GF-D8 (cell line): ENCODE measurements at places on chromosomes 1 and 21.

GRCh38 chr1:203039609-203040512 lies 13.6 kb downstream of the PPFIA4 start:
- DNase-seq: no peak

GRCh38 chr1:112692681-112693080 lies 14.2 kb downstream of the RHOC start:
- no peak for DNase-seq

- DNase-seq: no peak
Observed at GRCh38 chr1:40267767-40268187, 9.7 kb downstream of the ZMPSTE24 start.

GRCh38 chr1:9758559-9759121 lies 65.1 kb downstream of the CLSTN1 start:
- no peak for DNase-seq

DNA sequence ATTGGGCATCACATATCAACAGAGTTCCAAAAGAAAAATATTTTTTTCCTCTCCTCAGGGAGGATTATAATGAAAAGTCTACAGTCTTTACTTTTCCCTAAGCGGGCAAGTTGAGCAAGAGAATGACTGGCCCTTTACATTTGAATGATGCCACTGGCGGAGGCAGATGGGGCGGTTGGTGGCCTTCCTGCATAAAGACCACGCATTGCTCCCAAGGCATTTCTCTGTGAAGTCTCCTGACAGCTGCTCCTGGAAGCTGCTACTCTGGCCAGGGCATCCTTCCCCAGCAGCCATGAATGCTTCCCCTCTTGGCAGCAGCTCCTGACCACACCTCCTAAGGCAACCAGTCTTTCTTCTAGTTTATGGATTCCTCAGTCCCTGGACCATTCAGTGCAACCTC lies 161.1 kb upstream of the RRP15 start:
- no peak for DNase-seq

- no peak for DNase-seq
Observed at GRCh38 chr1:6220236-6220635, 14.3 kb downstream of the RNF207 start.

DNA sequence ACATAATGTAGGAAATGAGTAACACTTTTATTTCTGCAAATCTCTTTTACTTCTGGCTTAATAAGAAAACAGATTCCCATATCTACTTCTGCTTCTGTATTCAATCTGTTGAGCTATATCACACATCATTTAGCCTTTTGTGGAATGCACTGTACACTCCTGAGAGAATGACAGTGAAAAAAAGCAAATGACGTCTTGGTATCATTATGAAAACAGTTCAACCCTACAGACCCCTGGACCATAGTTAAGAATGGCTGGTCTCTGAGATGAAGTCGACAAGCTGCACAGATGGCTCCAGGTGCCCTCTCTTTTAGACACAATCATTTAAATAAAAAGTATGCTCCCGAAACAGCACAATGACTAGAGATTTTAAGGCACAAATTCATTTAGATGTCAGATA lies 247.0 kb downstream of the RERE start:
- no peak for DNase-seq

DNA sequence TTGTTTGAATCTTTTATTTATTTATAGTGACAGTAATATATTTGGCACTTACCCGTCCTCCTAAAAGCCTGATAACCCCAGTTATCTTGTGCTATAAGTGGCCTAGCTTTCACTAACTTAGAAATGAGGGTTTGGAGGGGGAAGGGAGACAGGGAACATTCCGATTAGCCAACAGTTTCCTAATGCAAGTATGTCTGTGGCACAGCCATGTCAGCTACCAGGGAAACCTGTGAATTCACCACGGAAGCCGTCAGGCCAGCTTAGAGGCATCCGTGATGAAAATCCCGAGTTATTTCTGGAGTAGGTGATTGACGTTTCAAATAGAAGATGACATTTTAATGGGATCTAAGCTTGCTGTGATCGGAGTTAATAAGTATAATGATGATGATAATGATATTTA lies 39.4 kb upstream of the BCL10 start:
- no peak for DNase-seq

- no peak for DNase-seq
Observed at GRCh38 chr1:171600862-171601261, 21.2 kb upstream of the MYOCOS start.

GRCh38 chr1:147218606-147219005 lies 6.5 kb downstream of the FMO5 start:
- DNase-seq: no peak

DNA sequence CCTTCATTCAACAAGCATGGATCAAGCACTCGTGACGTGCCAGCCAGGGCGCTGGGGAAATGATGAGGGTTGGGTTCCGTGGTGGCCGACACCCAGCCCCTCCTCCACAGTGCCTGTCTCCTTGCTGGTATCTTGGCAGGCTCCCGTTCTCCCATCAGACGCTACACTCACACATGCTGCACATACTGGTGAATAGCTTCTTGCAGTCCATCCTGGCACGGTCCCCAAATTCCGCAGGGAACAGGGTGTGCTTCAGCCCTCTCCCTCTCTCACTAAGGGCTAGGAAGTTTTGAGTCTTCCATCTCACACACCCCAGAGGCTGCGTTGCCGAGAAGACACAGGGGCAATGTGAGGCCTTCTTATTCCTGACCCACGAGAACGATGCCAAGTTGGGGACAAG lies 10.1 kb upstream of the MEF2D start:
- DNase-seq: no peak

- no peak for DNase-seq
Observed at GRCh38 chr1:11682287-11682771, 1.4 kb upstream of the MAD2L2 start.

DNA sequence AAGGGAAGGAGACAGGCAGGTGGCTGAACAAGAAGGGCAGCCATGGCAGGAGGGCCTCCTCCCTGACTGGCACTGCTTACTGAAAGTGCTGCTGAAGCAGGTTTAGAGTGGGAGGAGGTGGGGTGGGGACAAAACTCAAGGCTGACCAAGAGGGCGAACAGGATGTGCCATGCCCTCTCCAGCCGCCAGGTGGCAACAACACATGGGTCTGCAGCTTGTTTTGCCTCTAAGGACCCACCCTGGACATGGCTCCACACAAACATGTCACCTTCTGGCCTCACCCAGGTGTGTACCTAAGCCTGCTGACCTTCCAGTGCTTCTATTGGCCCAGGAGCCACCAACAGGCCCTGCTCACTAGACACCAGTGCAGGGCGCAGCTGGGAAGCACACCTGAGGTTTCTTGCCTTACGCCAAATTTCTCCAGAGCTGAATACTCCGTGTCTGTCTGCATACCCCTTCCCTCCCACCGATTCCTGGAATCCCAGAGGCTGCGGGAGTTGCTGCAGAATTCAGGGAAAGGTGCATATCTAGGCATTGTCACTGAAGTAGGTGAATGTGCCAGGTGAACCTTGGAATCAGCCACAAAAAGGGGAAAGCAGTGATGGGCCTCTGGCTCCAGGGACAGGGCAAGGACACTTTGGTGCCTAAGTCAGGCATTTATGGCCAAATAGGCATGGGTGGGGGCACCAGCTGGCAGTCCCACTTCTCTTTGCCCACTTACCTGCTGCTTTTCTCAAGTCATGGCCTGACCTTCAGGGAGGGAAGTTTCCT lies 5.3 kb downstream of the PSRC1 start:
- peak; percentile 19 for DNase-seq

DNA sequence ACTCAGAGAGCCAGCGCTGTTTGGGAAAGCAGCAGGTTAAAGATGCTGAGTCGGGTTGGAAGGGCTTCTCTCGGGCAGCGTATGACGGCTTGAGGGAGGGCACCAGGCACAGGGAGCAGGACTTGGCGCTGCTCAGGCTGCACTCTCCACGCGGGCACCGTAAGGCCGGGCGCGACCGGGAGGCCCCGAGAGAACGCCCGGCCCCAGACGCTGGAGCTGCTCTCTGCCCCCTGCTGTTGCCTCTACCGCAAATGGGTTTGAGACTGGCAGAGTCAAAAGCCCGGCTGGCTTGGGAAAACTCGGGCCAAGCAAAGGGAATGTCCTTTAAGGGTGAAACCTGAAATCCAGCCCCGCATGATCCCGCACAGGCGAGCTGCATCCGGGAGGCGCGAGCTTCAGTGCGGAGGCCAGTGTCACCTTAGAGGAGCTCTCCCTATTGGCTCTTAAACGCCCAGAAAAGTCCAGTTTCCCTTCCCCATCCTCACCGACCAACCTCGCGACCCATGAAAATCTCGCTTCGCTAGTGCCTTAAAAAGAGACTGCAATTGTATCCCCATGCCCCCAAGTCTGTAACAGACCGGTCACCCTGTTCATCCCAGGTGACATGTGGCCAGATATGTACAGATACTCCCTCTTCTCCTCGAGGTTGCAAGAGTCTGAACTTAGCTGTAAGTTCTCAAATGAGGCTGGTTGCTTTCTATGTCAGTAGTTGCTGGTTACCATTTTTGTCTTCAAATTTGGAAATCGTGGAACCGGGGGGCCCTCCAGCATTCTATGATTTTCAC lies 1.1 kb downstream of the PRRX1 start:
- DNase-seq: no peak

DNA sequence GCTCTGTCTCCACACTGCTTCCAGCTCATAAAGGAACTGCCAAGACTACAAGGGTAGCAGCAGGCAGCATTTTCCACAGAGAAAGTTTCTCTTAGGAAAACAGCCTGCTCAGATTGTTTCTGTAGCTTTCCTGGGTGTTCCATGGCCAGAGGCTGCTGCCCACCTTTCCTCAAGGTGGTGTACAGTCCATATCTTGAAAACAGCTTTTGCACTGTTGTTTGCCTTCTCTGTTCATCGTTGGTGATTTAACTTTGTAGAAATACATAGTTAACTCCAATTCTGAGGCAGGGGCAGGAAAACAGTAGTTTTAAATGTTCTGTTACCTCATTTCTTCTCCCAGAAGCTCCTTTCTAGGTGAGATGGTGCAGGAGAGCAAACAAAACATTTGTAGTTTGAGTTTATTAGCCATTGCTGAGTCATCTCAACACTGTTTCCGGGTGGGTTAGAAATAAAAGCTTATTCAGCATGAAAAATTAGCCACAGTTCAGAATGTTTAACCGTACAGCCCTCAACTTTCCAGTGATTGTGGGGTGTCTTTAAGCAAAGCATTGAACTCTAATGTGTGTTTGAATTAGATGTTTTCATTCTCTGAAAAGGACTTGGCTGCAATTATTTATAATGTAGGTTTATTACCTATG lies 41.7 kb downstream of the DIP2A start:
- DNase-seq: no peak

DNA sequence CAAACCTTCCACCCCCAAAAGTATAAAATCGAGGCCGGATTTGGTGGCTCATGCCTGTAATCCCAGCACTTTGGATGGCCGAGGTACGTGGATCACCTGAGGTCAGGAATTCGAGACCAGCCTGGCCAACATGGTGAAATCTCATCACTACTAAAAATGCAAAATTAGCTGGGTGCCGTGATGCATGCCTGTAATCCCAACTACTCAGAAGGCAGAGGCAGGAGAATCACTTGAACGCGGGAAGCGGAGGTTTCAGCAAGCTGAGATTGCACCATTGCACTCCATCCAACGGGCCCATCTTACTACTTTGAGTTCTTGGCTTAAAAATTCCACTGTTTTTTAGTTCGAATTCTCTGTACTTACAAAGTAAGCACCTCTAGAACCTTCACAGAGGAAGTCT lies 11.0 kb downstream of the KLHDC8A start:
- DNase-seq: no peak

DNA sequence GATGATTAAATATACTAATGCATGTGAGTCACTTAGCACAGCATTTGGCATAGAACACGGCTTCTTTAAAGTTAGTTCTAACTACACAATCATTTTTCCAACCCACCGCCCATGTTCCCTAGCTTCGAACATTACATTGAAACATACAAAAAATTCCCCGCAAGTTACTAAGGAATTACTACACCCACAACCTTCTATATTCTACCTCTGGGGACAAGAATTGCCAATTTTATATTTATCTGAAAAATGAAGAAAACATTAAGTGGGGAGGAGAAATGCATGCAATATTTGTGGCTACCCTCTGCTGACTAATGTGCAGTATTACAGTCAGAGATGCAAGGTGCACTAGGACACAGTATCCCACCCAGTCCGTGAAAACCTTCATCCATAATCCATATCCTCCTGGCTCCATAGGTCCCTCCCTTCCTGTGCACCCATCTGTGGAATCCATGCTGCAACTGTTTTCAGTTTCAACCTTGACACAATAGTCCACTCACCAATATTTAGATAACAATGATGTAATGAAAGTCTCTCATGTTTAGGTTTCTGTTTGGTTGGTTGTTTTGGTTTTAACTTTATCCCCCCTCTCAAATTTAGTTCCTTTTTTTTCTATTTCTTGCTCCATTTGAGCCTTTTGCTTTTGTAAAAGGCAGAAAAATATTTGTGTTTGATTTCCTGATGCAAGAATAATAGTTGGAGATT lies 31.6 kb downstream of the RGS5 start:
- no peak for DNase-seq

DNA sequence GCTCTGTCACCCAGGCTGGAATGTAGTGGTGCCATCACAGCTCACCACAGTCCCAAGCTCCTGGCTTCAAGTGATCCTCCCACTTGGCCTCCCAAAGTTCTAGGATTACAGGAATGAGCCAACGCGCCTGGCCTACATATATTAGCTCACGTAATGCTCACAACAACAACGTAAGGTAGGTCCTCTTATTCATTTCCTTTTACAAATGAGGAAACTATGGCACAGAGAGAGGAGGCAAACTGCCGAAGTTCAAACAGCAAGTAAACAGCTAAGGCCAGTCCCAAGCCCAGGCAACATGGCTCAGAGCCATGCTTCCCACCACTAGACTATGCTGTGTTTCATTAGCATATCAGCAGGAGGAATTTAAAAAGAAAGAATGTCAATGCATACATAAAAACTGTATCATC lies 284.4 kb downstream of the VAV3 start:
- no peak for DNase-seq

- no peak for DNase-seq
Observed at GRCh38 chr1:211715971-211716370, 40.5 kb upstream of the NEK2 start.

DNA sequence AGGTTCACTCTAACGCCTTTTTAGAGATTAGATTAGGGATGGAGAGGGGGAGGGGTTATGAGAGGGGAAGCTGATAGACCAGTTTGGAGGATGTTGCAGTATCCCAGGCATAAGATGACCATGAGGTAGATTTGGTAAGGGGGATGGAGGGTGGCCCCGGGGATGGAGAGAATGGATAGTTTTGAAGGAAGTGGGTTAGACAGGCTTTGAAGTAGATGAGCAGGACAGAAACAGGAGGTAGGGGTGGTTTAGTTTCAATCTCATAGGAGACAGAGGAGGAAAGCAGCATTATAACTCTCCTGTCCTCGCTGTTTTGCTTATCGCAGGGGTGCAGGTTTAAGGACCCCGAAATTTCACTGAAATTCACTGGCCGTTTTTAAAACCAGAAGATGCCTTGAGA lies 11.8 kb downstream of the UBIAD1 start:
- DNase-seq: no peak

- no peak for DNase-seq
Observed at GRCh38 chr1:179806333-179806732, 63.2 kb downstream of the FAM163A start.

- no peak for DNase-seq
Observed at GRCh38 chr21:41451753-41452676, 26.0 kb downstream of the MX1 start.

- no peak for DNase-seq
Observed at GRCh38 chr1:228958741-228959140, 223.5 kb downstream of the RHOU start.
